C1 segment of cervical spinal cord (tissue), 14 donors: ENCODE measurements at places on chromosomes 3 and 15.

DNA sequence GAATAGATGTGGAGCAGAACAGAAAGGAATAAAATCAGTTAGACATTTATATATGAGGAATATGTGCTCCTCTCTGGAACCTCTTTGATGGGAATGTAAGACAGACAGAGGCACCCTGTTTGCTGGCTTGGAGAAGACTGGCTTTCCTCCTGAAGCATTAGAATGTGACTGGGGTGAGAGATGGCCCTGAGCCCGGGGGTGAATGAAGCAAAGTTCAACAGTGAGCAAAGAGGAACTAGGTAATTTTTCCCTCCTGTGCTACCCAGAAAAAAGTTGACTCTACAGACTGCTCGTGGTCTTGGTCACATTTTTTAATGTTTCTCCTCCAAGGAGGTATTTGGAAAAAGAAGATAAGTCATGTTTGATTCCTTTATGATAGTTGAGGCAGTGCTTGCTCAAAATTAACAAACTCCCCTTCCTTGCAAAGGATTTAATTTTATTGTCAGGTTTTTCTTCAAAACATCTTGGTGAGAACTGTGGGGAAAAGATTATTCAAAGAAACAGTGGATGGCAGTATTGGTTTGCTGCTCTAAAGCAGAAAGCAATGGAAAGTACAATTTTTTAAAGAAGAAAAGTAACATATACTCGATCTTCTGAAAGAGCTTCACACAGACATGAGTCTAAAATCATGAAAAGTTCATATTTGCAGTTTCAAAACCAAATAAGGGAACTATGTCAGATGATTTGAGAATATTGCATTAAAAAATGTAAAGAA is 370.4 kb upstream of the CDIN1 start:
- DNase-seq: no peak

DNA sequence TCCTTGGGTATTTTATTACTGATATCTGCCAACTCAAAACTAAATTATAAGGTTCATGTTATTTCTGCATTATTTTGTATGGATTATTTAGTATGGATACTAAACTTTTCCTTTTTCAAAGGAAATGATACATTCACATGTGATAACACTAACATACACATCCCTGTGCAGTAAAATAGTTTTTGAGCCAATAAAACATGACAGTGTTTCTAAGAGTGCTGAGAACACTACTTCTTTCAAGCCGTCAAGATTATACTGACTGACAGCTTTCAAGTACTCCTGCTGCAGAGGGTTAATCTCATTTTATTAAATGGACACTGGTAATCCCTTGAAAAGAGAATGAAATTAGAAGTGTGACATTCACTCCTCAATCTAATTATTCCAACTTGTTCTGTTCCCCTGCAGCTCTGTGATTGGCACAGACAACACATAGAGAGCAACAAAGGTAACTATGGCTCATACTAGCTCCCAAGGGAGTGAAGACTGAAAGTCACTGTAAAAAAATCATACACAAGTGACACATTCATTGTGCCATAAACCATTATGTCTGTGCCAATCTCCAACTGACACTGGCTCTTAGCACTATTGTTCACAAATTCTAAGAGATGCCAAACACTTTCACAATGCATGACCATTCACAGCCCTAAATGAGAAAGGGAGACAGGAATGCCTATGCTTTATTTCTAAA is 468.6 kb downstream of the SHQ1 start:
- peak; percentile 23 for DNase-seq

DNA sequence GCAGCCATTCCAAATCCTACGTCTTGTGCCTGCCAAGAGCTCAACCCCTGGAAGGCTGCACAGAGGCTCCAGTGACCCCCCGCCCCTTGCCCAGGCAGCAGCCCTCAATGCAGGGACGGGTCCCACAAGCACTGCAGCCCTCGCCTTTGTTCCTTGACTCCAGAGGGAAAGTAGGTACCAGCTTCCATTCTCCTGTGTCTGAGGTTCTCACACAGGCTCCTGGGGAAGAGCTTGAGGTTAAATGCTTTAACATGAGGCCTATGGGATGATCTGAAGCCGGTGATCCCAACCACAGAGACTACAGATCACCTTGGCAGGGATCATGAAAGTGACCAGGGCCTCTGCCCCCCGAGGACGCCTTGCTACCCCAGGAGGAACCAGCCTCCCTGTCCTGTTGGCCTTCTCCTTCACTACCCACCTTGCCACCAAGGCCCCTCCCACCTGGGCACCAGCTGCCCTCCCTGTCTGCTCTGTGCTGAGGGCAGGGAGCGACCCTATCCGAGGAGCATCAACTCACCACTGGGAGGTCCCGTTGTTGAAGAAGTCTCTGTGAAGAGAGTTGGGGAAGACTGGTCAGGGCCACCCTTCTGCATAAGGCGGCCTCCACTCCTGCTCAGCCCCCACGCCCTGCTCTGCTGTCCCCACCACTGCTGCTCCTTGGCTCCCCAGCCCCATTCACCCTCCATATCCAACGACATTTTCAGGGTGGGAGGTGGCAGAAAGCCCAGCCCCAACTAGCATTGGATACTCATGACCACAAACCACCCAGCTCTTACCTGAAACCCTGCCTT is 95.3 kb downstream of the SEC22A start:
- no peak for DNase-seq

DNA sequence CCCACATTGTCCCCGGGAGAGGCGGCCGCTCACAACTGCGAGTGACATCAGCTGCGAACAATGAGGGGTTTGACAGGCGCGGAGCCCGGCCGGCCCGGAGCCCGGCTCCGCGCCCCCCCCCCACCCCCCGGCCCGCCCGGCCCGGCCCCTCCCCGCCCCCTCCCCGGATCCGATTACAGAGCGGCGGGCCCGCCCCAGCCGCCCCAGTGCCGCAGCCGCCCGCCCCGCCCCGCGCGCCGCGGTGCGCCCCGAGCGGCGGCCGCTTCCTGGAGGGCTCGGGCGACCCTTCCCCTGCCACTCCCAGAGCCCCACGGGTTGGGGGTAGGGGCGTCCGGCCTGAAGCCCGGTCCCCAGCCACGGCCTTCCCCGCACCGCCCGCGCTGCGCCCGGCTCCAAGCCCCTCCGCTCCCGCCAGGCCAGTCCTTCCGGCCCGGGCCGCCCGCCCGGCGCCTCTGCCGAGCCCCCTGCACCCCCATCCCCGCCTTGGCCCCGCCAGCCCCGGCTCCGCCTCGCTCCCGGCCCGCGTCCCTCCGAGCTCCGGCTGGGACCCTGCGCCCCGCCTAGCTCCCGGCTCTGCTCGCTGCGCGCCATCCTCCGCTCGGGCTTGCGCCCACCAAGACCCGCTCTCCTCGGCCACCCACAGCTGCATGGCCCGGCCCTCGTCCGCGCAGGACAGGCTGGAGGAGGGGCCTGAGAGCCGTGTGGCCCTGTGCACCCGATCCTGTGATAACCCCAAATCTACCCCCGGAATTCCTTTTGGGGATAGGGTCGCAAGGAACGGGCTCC is at the start of gene PCBP4:
TSS of gene PCBP4 (minus strand) at position 71 of the 786 bp plus-strand sequence. CDS start 6,214 bp downstream, outside the sequence.
- DNase-seq: peak; percentile 56
